WERI-Rb-1 (cell line): ENCODE measurements at places on chromosomes 6 and 20.
A peak's percentile ranks its signal among the peaks of the same experiment; 100 is the strongest.

DNA sequence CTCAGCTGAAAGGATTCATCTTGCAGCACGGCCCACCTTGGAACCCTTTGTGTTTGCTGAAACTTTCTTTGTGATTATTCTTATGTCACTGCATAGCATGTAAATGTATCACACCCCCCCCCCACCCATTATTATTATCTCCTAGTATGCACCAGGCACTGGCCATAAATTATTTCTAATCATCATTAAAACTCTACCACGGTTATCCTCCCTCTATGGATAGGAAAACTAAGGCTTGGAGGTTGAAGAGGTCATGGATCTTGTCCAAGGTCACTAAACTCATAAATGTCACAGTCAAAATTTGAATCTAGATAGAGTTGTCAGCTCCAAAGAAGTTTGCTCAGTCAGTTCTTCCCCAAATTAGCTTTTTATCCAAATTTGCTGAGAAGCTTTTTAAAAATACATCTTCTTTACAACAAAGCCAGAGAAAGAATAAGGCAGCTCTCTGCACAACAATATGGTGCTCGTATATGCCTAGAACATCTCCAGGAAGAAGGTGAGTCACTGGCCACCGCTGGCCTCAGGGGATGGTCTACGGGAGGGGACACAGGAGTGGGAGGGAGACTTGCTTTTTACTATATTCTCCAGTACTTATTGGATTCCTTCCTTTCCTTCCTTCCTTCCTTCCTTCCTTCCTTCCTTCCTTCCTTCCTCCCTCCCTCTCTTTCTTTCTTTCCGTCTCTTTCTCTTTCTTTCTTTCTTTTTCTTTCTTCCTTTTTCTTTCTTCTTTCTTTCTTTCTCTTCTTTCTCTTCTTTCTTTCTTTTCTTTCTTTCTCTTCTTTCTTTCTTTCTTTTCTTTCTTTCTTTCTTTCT is 134.5 kb downstream of the VEGFA start:
- no peak for DNase-seq

GRCh38 chr6:97438011-97438671 is 155.1 kb upstream of the MMS22L start:
- DNase-seq, result no peak

DNA sequence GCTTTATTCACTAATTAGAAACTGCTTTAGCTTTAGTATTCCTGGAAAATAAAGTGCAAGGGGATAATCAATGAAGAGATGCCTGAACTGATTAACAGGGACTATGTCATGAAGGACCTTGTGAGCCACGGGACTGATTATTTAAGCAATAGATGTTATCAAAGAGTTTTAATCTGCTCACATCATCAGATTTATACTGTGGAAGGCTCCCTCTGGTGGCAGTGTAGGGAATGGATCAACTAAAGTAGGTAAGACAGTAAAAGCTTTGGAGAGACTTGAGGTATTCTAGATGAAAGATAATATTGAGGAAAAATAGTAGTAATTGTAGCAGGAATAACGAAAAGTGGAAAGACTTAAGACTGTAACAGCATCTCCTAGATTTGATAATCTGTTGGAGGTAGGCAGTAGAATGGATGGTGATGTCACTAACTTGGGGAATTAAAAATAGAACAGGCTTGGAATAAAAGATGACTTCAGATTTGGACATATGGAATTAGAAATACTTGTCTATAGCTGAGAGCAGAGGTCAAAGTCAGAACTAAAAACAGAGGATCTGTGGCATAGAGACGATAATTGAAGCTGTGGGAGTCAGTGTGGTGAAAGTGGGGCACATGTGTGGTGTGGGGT is 80.3 kb upstream of the HTR1E start:
- peak; percentile 43 for DNase-seq

- no peak for DNase-seq
These were observed 67.0 kb downstream of the SLX4IP start for GRCh38 chr20:10502098-10502526.

DNA sequence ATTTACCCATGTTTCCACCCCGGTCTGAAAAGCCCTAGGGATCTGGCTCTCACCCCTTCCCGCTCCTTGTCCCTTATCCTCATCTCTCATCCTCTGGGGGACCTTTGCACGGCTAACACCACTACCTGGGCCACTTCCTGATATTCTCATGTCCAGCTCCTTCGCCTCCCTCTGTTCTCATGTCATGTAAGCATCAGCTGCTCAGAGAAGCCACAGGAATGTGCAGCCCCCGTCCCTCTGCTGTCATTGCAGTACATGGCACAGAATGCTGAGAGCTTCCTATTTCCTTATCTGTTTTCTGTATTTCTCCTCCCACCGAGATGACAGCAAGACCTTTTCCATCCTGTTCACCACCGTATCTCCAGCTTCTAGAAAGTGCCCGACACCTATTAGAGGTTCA is 102.4 kb downstream of the MTHFD1L start:
- no peak for DNase-seq

GRCh38 chr6:139303185-139303584 is 11.4 kb upstream of the TXLNB start:
- DNase-seq, result no peak

DNA sequence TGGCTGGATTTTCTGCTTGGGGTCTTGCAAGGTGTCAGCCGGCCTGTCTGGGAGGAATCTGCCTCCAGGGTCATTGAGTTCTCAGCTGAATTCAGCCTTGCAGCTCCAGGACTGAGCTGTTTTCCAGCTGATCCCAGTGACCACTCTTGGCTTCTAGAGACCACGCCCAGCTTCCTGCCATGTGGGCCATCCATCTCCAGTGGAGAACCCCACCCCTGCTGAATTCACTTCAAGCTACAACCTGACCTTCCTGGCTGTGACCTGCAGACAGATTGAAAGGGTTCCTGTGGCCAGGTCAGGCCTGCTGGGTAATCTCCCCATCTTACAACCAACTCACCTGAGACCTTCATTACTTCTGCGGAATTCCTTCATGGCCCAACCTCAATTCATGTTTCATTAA is 26.5 kb upstream of the SYNDIG1 start:
- peak; percentile 34 for DNase-seq

GRCh38 chr20:24676353-24676977 is 207.0 kb downstream of the SYNDIG1 start:
- DNase-seq, result no peak

DNA sequence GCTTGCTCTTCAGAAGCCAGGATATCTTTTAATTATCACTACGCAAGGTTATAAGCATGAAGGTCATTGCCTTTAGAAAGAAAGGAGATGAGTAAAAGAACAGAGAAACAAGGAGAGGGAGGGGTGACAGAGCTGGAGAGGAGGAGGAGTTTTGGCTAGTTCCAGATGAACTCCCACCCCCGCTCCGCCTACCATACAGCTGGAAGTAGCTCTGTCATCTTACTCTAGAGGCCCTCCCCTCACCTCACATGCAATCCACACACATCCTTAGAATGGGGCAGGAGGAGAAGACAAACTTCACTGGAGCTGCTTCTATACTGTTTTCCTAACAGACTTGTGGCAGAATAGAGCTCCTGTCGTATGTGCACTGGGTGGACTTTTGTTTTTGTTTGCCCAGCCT is 144.7 kb downstream of the SCML4 start:
- peak; percentile 23 for DNase-seq
